ENCODE measurements at places on chromosomes 16 and 17. TPM values are rescaled to one million over a fixed set of nuclear protein-coding genes. Genes with fewer than 3 reads are reported as not detected.

DNA sequence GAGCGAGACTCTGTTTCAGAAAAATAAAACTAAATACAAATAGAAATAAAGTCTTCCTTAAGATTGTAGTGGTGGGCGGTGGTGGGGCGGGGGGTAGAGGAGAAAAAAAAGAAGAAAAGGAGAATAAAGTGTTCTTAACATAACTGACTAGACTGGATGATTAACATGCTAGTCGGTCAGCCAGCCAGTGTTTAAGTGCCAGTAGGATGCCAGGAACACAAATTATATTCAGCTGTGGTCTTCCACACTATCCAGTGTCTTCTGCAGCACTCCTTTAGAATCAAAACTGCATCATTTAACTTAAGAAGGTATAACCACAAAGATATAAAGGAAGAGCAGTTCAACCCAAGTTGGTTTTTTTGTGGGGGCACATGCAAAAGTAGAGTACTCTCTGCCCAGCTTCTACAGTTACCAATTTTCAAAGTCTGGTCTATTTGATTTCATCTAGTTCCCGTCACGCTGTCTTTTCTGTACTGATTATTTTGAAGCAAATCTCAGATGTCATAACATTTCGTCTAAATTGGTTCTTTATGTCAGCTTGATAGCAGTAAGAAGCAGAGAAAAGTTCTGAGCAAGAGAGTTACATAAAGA, 15.8 kb downstream of the HEATR3 start:
- no peak for DNase-seq

- DNase-seq, result no peak
These were observed 14.3 kb downstream of the ACSF2 start for GRCh38 chr17:50440172-50440837.

DNA sequence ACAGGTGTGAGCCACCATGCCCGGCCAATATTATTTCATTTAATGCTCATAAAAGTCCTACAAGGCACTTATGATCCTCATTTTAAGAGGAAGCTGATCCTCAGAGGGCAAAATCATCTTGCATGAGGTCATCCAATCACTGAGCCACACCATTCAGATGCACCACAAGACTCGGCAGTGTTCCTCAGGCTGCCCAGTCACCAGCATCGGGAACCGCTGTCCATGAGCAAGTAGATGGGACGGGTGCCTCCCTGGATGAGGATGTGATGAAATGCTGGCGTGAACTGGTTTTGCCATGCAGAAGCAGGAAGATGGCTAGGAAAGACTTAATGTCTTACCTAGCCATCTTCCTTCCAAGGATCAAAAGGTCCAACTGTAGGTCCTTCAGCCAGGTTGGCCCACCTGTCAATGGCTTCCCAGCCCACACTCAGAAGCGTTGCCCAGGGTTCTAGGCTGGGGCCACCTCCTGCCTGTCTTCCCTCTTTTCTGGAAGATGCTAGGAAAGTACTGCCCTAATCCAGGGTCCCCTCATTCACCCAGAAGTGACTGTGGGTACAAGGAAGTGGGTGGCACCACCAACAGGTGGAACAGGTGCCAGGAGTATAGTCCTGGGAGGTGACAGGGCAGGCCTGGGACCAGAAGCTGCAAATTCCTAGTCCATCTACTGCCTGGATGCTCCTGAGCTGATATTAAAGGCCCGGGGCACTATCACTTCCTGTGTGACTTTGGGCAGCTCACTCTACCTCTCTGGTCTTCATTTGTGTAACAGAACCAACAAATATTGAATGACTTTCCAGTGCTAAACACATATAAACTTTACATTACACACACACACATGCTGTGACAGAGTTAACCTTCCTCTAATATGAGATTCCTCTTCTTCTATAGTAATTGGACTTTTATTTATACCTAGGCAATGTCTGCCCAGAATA, 32.2 kb upstream of the CRYBA1 start:
- DNase-seq, result no peak

DNA sequence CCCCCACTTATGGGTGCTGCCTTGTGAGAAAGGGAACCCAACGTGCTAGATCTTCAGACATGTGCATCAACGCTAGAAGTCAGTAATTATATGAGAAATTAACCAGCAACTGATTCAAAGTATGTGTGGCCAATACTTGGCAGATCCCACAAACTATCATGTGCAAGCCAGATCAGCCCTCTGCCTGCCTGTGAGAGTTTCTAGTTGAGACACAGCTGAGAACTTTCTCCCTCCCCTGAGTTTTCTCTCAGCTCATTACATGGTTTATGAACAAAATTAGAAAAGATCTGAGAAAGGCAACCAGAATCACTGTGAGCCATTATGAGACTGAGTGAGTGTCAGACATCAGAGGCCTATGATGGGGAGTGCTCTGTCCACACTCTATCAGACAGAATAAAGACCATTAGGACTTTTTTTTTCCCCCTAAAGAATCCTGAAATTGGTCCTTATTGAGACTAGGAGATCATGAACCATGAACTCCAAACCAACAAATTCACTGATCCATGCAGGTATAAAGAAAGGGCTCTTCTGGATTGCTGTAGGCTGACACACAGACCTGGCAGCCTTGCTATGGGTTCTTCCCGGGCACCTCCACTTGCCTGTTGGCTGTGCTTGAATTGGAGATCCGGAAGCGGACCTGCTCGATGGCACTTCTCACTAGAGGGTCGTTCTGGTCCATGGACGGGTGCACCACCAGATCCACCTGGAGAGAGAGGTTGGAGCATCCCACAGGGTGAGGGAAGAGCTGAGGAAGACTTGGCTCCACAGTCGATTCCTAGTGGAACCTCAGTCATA, 51.5 kb downstream of the GTF3C1 start:
- no peak for DNase-seq

GRCh38 chr16:55506708-55507107, 2.2 kb upstream of the LPCAT2 start:
- DNase-seq, result no peak

- DNase-seq, result no peak
These were observed 89.8 kb downstream of the ENGASE start for GRCh38 chr17:79164408-79164807.

The HSD17B1 gene
- total RNA-seq, result 1.4 TPM

GRCh38 chr16:88713568-88714419, 7.5 kb downstream of the CTU2 start:
- no peak for DNase-seq

DNA sequence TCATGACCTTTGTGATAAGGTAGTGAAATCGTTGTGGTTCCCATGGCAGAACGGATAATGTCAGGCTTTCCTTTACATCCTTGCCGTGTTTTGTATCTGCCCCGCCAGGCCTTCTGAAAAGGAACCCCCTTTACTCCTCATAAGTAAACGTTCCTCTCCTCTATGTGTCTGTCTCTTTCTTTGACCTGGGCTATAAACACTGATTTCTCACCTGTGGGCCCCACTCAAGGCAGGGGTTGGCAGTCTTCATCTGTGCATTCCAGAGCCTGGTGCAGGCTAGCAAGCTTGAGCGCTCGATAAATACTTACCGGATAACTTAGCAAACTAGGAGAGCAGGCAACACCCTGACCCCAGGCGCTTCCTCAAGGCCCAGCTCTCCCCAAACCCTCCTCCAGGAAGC, 7.3 kb upstream of the HAP1 start:
- DNase-seq, result no peak

The FA2H gene
- total RNA-seq, result 0.50 TPM

The TMEM92 gene
- not detected for total RNA-seq

The GNGT2 gene
- 1.2 TPM for total RNA-seq

GRCh38 chr17:43868226-43868994, 21.4 kb downstream of the CD300LG start:
- no peak for DNase-seq

DNA sequence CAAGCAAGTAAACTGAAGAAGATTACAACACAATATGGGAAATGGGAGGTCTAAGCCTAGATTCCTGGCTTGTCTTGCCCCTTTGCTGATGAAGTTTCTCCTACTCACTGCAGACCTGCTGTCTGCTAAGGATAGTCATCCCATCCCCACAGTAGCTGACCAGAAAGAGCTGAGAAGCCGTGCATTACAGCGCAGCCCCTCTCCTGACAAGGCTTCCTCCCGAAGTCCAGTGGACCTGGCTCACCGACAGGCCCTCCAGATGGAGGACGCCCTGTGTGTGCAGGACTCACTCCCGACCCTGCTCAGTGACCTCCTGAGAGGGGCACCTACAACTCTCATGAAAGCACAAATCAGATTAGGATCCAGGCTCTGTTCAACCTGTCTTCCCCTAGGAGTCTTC, 35.4 kb downstream of the KIAA0753 start:
- no peak for DNase-seq

The PRPSAP1 gene
- 38.8 TPM for total RNA-seq

The KCNH4 gene
- 0.15 TPM for total RNA-seq

DNA sequence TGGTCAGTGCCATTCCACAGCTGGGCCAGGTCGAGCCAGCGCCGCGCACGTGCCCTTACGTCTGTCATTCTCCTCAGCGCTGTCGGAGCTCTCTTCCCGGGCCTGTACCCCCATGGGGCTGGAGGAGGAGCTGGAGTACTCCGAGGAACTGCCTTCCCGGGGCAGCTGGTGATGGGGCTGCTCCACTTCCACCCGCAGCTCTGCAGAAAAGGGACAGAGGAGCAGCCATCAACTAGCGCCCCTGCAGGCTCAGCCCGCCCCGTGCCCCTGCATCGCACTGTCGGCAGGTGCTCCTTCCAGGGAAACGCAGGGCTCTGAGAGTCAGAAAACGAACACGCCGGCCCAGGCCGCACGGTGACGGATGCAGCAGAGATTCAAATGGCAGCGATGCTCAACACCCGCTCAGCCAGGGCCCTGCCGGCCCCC, 20.9 kb downstream of the MAP1LC3B start:
- DNase-seq, result no peak

DNA sequence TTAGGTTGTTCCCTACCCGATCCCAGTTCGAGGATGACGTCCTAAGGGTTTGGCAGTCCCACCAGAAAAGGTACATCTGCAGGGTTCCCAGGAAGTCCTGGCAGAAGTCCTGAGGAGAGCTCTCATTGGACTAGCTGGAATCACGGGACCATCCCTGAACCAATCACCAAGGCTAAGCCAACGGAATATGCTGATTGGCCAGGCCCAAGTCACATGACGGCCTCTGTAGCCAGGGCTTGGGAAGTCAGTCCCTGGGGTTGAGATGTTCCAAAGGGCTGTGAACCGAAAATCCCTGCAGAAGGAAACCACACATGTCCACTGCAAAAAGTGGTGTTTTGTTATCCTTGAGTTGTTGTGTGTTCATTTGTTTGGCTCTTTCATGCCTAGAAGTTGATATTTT, 68.2 kb upstream of the ZNF423 start:
- no peak for DNase-seq
